ENCODE measurements at places on chromosomes 1 and 21.

GRCh38 chr1:27400082-27400962 is 7.9 kb downstream of the GPR3 start:
- no peak for DNase-seq

GRCh38 chr1:204380293-204380831 is 20.6 kb upstream of the PLEKHA6 start:
- no peak for DNase-seq

GRCh38 chr1:110580244-110580643 is 25.9 kb downstream of the KCNA2 start:
- no peak for DNase-seq

DNA sequence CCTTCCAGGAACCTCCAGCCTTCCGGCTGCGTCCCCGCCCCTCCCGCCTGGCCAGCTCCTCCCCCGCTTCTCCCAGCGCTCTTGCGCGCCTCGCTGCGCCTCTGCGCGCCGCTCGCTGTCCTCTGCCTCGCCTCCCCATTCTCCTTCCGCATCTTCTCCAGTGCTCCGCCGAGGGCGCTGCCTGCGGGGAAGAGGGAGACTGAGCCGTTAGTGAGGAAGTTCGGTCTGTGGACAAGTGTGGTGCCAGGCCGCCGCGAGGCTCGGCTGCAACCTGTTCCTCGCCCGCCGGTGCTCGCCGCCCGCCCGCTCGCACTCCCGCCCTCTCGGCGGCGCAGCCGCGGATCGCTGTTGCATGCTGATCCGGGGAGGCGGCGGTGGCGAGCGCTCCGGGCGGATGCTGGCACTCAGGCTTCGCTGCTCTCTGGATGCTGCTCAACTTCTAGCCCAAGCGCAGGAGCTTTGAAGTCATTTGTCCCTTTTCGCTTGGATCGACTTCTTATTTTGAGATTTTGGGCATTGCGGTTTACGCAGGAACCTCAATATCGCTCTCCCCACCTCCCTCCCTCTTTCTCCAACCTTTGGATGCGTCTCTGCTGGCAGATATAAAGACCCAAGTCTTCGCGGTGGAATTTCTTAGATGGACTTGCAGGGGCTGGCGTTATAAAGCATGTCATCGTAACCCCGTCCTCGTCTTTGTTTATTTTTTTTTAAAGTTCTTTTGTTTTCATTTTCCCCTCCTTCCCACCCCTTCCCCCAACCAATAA is 614 bp upstream of the CACNA1E start:
- no peak for DNase-seq

DNA sequence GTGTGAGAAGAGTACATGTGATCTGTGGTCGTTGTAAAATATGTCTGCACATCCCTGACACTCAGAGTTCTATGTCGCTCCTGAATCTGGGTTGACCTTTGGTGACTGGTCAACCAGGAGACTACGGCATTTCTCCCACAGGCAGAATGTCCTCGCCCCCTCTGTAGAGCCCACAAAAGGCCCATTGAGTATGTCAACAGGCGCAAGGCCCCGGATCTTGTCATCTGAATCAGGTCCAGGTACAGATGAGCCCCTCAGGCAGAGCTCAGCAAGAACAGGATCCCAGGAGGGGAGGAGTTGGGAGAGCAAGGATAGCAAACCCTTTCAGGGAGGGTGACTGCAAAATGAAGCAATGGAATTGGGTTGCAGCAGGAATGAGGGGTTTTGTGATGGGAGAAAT is 126.5 kb downstream of the MATN1 start:
- no peak for DNase-seq

DNA sequence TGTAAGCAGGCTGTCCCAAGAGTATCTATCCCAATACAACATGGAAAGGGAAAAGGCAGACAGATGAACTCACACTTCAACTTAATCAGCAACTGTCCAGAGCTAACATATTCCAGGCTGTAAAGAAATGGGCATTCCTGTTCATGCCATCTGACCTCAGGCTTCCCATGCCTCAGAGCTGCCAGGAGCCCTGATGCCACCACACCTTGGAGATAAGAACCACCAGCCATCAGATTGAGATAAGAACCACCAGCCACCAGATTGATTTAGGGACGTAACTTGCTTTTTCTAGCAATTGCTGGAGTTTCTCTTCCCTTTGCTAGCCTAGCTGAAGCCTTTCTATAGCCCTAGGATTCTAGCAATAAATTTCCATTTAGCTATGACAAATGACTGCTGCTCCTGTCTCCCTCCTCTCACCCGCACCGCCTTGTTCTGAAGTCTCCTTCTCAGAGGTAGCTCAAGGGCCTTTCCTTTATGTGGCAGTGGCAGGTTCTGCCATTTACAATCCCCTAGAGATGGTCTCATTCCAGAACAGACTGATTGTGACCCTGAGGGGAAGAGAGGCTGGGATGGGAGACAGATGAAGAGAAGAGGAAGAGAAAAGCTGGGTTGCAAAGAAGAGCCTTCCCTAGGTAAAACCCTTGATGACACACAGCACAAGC is 88.0 kb upstream of the CTTNBP2NL start:
- DNase-seq, result no peak

GRCh38 chr1:42118125-42118524 is 35.1 kb upstream of the GUCA2B start:
- DNase-seq, result no peak

GRCh38 chr1:51331206-51332100 is 1.1 kb upstream of the TTC39A start:
- no peak for DNase-seq

GRCh38 chr1:205588636-205589035 is 43.2 kb downstream of the ELK4 start:
- DNase-seq, result no peak

DNA sequence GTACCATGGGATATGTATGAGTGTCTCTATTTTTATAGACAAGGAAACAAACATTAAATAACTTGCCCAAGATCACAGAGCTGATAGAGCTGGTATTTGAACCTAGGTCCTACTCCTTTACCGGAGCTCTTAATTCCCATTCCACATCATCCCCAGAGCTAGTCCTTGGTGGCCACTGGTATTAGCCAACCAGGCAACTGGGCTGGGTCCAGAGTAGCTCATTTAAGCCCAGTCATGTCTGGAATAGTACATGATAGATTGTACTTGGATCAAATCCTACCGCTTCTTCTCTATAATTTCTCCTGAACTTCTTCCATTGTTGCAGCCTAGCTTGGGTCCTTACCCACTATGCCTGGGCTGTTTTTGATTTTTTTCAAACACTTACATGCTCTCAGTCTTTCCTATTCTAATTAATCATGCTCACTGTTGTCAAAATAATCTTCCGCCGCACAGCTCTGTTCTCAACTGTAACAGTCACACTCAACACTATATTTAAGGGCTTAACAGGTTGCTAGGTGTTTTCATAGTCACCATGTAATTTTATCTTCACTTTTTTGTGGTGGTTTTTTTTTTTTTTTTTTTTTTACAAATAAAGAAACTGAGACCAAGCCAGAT is 80.2 kb downstream of the COLGALT2 start:
- no peak for DNase-seq

DNA sequence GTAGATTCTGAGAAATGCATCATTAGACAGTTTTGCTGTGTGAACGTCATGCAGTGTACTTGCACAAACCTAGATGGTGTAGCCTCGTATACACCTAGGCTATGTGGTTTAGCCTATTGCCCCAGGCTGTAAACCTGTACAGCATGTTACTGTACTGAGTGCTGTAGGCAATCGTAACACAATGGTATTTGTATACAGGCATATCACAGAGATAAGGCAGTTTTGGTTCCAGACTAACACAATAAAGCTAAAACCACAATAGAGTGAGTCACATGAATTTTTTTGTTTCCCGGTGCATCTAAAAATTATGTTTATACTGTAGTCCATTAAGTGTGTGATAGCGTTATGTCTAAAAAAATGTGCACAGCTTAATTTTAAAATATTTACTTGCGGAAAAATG is 6.9 kb downstream of the IL10RB start:
- no peak for DNase-seq

DNA sequence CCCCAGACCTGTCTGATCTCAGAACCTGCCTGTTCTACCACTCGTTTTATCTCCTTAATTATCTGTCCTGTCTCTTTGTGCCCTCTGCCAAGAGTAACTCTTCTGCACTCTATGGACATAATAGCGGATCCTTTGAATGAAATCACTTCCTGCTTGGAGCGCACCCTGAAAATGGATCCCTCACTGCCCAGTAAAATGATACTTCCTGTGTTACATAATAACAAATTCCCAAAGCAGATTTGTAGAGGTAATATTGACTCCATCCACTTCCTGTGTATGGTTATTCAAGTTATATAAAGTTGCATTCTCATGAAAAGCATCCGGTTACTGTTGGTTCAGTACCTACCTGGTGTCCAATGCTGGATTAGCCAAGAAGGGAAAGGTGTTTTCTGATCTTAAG is 246.0 kb downstream of the TRABD2B start:
- no peak for DNase-seq

DNA sequence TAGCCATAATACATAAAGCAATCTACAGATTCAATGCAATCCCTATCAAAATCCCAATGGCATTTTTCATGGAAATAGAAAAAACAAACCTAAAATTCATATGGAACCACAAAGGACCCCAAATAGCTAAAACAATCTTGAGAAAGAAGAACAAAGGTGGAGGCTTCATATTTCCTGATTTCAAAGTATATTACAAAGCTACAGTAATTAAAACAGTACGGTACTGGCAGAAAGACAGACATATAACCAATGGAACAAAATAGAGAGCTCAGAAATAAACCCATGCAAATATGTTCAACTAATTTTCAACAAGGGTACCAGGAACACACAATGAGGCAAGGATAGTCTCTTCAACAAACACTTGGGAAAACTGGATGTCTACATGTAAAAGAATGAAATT is 87.0 kb downstream of the DENND1B start:
- DNase-seq, result no peak

- no peak for DNase-seq
These were observed 57.4 kb downstream of the ADSS2 start for GRCh38 chr1:244394346-244394745.

DNA sequence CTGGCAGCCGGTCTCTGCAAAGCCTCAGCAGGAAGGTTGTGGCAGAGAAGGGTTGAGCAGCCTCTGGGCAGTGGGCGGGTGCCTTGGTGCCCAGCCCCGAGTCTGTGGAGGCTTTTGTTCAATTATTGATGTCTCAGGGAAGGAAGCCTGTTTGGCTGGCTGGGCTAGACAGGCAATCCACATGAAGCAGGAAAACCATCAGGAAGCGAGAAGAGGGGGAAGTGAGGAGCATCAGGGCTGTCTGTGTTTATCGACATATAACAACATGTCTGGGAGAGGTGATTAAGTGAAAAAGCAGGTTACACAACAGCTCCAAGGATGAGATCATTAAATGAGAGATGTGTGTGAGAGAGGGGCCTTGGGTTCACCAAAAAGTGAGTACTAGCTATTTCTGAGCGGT is 105.4 kb downstream of the UBE2U start:
- DNase-seq, result no peak

DNA sequence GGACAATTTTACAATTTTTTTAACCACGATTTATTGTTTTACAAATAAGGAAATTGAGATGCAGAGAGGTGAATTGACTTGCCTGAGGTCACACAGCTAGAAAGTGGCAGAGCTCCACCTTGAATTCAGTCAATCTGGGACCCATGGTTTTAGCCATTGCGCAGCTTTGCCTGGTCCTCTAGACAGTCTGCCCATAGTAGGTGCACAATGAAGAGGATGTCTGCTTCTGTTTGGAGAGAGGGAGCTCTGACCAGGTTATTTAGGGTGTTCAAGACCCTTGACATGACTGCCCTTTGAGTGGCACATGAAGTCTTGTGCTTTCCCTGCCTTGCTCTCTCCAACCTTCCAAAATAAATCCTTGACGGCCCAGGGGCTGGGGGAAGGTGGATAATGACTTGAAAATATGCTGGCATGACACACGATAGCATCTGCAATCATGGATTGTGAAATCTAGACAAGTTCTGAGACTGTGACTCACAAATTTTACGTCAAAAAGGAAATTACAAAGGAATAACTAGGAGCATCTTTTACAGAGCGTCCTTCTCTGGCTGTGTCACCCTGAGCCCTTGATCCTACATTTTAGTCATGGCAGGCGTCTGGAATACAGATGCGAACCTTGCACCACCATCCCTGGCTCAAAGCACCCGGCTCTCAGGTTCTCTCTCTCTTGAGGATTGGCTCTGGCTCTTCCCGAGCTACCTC is 26.2 kb upstream of the ID3 start:
- DNase-seq, result no peak

- DNase-seq, result no peak
These were observed at the start of gene S100A8 for GRCh38 chr1:153390938-153391710. TSS of gene S100A8 (minus strand) at chr1:153391073. CDS start at chr1:153390535, 538 bp downstream.

DNA sequence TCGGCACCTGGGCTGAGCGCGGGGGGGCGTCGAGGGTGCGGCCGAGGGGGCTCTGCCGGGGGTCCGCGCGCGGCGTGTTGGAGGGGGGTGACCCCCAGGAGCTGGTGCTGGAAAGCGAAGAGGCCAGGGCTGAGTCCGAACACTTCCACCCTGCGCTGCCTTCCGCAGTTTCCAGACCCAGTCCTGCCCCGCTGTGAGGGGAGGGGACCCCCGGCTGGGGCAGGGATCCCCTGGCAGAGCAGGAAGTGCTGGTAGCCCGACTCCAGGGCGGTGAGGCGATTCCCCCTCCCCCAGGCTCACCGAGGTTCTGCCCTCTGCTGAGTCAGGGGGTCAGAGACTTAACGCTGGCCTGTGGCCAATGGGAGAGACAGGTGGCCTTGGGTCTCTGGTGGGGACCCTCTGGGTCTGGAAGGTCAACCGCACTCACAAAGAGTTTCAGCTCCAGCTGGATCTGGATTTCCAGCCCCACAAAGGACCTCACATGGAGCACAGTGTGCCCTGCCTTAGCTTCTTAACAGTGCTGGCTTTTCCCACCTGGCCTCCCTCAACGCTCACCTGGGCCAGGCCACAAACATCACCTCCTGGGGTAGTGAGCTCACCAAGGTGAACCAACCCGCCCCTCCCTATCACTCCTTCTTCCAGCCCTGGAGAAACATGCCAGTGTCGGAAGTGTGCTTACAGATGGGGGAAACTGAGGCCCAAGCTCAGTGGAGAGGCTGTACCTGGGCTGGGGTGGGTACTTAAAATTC is 39.8 kb upstream of the SYNC start:
- no peak for DNase-seq

DNA sequence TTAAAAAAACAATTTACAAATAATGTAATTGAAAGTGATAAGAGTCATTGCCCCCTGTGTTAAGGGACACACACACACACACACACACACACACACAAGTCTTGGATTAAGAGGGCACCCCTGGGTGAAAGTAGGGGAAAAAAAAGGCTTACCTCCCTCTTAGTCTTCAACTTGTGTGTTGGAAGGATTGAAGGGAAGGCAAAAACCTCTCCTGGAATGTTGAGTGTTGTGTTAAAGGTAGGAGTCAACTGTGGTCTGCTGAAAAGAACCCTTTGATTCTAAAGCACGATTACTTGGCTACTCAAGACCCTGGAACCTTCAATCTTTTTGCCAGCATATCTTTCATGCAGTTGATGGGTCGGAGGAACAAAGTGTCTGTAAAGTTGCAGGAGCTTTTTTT is 6.4 kb downstream of the PBX1 start:
- no peak for DNase-seq
